ENCODE measurements at places on chromosomes 11 and 22.

GRCh38 chr11:65719871-65720210 lies 757 bp downstream of the RNASEH2C start:
- DNase-seq, result no peak

DNA sequence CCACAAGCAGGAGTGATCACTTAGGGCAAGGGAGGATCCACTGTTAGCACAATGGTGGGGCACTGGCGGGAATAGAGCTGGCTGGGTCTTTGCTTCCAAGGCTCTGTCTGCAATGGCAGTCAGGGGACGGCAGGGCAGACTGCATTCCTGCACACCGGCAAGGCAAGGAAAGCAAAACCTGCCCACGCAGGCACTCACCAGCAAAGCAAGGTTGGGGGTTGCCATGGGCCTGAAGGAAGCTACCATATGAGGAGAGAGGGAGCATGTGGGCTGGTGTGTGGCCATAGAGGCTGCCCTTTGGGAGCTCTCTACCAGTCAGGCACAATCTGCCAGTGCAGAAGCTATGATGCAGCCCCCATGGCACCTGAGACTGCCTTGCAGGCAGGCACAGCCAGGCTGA lies 33.2 kb downstream of the OR8B12 start:
- no peak for DNase-seq

DNA sequence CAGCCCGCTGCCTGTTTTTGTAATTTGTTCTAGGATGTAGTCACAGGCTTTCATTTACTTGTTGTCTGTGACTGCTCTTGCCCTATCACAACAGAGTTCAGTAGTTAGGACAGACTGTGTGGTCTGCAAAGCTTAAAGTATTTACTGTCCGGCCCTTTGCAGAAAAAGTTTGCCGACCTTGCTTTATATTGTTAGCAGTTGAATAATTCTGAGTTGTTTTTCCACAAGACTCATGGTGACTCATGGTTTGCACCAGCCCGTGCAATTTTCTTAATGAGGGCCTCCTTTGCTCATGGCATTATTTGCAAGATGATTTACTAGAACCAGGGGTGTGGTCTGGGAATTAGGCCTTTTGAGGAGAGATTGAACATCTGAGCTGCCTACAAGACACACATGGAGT lies 110.6 kb downstream of the SCN3B start:
- DNase-seq, result no peak

- DNase-seq, result no peak
Measured at GRCh38 chr11:84256618-84257017, 970.5 kb upstream of the CCDC90B start.

- DNase-seq, result no peak
Measured at GRCh38 chr11:110972640-110973039, 260.4 kb upstream of the ARHGAP20 start.

GRCh38 chr22:39207141-39208012 lies 37.4 kb downstream of the PDGFB start:
- DNase-seq, result no peak

- no peak for DNase-seq
Measured at GRCh38 chr22:48706934-48707762, 1120.5 kb downstream of the BRD1 start.

- no peak for DNase-seq
Measured at GRCh38 chr11:94049351-94049750, 28.2 kb downstream of the HEPHL1 start.

- DNase-seq, result no peak
Measured at GRCh38 chr11:123454060-123454651, 24.1 kb downstream of the GRAMD1B start.

DNA sequence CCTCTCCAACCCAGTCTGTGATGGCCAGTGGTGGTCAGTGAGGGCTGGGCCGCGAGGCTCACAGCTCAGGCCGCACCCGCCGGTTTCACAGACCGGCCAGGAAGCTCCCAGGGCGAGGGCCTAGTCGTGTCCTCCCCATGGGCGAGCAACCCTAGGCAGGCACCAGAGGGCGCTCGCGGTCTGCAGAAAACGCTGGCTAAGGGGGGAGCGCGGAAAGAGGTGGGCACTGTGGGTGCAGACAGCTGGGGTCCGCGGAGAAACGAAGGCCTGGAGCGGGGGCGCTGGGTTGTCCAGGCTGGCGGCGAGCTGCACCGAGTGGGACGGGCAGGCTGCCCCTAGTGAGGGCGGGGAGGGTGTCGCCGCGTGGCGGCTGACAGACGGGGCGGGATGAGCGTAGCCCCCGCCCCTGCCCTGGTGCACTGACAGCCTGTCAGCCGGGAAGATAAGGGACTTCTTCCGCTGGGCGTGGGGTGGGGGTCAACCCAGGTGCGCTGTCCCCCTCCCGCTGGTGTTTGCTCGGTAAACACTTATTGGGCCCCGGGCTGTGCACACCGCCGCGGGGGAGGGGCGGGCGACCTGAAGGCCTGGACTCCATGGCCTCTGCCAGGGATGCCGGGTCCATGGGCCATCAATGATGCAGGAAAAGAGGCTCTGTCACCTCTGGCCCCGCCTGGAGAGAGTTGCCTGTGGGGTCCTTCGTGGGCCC lies 7.5 kb downstream of the GP1BB start:
- peak; percentile 64 for DNase-seq

DNA sequence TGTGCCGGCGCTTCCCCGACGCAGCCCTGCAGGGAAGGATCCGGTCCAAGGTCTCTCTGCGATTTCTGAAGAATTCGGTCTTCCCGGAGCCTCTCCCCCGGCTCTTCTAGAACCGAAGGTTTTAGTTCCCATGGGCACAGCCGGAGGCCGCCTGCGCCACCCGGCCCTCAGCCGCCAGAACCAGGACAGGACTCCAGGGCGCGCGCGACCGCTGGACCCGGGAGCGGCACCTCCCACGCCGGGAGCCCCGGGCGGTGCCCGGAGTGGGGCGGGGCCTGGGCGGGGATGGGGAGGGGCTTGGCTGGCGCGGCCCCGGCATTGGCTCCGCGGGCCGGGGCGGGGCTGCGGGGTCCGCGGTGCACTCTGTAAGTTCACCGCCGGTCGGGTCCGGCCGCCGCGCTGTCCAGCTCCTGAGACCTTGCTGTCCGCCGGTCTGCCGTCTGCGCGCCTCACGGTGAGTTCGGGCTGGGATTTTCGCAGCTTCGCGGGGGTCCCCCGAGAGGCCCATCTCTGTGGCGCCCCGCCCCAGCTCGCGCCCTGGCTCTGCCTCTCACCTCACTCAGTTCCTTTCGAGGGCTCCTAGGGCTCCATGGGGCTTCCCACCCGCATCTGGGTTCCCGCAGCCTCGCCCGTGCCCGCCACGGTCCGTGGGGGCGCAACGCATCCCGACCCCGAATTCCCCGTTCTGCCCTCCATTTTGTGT lies at the start of gene CDC42EP2:
TSS of gene CDC42EP2 (plus strand) at position 366 of the 703 bp plus-strand sequence. CDS start 6,033 bp downstream, outside the sequence.
- peak; percentile 65 for DNase-seq

DNA sequence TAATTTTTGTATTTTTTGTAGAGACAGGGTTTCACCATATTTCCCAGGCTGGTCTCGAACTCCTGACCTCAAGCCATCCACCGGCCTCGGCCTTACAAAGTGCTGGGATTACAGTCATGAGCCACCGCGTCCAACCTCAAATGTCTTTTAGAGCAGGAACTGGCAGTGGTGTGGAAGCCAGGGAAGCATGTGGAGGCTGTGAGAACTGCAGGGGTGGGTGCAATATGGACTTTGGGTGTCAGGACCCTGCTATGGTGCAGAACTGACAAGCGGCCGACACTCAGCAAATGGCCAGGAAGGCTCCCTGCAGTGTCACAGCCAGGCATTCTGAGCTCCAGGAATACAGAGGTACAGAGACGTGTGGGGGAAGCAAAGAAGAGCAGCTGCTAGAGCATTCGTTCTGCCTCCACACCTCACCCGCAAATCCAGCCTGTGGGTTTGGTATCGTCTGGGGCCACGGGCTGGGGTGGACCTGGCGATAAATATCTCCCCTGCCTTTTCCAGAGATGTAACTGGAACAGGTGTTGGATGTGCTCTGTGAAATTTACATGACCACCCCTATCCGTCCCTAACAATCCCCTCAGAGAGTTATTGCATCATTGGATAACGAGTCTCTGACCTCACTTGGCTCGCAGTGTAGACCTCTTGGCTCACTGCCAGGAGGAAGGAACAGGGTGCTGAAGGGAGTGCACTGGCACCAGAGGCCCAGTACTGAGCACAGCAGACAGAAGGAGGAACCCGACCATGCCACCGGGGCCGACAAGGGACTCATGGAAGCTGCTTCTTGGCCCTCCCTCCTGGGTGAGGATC lies 624.7 kb upstream of the B3GAT1 start:
- no peak for DNase-seq

- no peak for DNase-seq
Measured at GRCh38 chr11:21975242-21975641, 217.6 kb upstream of the ANO5 start.

DNA sequence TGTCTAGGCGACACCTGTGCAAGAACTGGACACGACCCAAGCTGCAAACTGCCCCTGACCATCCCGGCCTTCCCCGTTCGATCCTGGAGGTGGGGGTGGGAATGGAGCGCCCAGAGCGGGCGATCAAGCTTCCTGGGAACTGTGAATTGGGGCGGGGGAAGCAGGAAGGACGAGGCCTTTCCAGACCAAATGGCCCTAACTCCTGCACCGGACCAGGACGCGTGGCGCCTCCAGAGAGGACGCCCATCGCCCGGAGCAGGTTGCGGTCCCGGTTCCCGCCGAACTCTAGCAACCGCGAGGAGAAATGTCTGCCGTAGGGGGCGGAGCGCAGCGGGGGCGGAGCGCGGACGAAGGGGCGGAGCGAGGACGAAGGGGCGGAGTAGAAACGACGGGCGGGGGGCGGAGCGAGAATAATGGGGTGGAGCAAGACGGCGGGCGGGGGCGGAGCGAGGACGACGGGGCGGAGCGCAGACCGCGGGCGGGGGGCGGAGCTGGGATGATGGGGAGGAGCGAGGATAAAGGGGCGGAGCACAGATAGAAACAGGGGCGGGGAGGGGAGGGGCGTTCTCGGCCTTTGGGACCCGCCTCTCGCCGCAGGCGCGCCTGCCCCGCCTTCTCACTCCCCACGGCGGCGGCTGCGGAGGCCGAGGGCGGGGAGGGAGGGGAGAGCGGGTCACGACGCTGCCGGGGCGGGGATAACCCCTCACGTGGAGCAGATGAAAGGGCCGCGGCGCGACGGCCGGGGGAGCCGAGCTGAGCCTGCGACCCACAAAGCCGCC lies at the start of gene ZNRF3:
TSS of gene ZNRF3 (plus strand) at position 695 of the 779 bp plus-strand sequence. CDS start 195 bp downstream, outside the sequence.
- peak; percentile 85 for DNase-seq

DNA sequence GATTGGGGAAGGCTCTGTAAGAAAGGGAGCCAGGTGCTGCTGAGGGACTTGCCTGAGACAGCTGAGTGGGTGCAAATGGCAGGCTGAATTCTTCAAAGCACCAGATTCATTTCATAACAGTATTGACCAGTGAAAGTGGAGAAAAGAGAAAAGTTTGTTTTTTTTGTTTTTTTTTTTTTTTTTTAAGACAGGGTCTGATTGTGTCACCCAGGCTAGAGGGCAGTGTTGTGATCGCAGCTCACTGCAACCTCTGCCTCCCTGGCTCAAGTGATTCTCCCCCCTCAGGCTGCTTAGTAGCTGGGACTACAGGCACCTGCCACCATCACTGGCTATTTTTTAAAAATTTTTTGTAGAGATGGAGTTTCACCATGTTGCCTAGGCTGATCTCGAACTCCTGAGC lies 494.0 kb downstream of the MIAT start:
- DNase-seq, result peak; percentile 7

- no peak for DNase-seq
Measured at GRCh38 chr11:13663631-13664071, 4.8 kb upstream of the FAR1 start.

- no peak for DNase-seq
Measured at GRCh38 chr11:76658231-76658630, 12.3 kb downstream of the LRRC32 start.

- DNase-seq, result no peak
Measured at GRCh38 chr11:44221992-44222391, 87.9 kb downstream of the ALX4 start.

DNA sequence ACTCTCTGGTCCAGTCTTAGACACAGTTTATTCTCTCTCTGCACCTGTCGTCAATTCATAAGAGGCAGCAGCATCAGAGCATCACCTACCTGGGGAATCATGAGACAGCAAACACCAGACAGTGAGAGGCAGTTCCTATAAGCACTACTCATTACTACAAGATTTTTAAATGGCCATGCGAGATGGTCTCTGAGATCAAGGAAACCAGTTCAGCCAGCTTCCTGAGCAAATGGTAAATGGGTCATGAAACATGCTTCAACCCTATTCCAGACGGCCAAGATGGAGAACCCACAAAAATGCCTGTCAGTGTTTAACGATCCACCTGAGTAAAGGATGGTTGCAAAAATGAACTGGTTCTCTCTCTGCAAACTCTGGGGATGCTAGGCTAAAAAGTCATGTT lies 52.9 kb downstream of the SYTL2 start:
- DNase-seq, result no peak

GRCh38 chr11:44307340-44308099 lies 2.4 kb downstream of the ALX4 start:
- no peak for DNase-seq

DNA sequence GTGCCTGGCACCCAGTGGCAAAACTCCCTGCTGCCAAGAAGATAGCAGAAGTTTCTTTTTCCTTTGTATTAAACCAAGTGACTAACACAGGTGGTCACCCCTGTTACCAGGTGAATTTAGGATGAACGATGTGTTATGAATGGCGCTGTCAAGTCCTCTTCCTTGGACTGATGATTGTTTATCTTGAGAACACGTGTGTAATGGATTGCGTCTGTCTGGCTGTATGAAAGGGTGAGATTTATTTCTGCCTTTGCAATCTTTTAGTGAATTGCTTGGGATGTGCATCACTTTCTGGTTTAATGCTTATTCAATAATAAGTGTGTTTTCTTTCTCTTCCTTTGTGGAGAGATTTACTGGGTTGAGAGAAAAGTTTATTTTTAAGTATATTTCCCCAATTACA lies 36.5 kb downstream of the SDHD start:
- DNase-seq, result no peak

- no peak for DNase-seq
Measured at GRCh38 chr22:16824716-16825687, at the start of gene XKR3. Gene XKR3, minus strand, starts transcription at chr22:16825411. Its CDS starts 17,338 bp downstream, at chr22:16808073.

GRCh38 chr11:16167706-16168487 lies 188.4 kb downstream of the SOX6 start:
- no peak for DNase-seq

DNA sequence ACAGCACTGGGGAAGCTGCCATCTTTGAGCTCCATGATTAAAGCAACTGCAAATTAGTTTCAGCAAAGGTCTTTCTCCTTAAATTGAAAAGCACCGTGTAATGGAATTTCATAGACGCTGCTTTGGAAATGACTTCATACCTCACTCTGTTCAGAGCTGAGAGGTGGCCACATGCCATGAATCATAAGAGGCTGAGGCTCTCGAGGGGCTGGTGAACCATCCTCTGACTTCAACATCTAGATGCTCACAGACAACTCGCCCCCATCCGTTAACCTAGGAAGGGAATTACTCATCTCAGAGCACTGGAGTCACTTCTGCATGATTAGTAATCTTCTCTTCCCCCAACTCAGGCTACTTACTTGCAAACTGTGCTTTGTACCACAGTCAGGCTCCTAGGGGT lies 122.3 kb downstream of the RCN1 start:
- no peak for DNase-seq

DNA sequence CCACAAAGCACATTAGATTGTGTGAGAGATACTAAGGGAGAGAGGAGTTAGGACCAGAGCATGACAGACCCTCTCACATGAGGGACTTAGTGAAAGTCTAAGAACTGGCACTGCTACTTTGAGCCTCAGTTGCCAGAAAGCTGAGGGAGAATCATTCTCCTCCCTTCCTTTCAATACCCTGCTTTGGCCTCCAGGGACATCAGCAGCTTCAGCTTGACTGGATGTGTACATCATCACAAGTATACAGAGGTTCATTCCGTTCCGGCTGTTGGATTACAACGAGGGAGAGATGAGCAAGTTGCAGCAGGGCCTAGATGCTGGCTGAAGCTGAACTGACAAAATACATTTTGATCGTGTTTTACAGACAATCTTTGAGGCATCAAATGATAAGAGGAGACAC lies 15.7 kb upstream of the ANO5 start:
- no peak for DNase-seq

GRCh38 chr11:34268906-34269430 lies 88.8 kb downstream of the ABTB2 start:
- DNase-seq, result no peak

Data from NCI-H2171 treated with DMSO at 0.1 percent for 48 hours (cell line).